Naive thymus-derived CD4-positive, alpha-beta T cell (primary cell): ENCODE measurements at places on chromosomes 3 and 15. TPM values are rescaled to one million over a fixed set of nuclear protein-coding genes. Genes with fewer than 3 reads are reported as not detected.

- peaks cover 5% of the 10 kb centered on the region for H3K36me3 ChIP-seq
- no peak for DNase-seq
- no peak overlapping the region for H3K4me3 ChIP-seq
- no peak overlapping the region for H3K27ac ChIP-seq
Measured at GRCh38 chr3:149174901-149175300, 45.5 kb downstream of the HPS3 start.

Gene MFSD1
- total RNA-seq = 34.7 and 41.1 TPM in 2 replicates

- no peak overlapping the region for H3K27ac ChIP-seq
- no peaks in the 10 kb centered on the region for H3K27me3 ChIP-seq
- H3K4me1 ChIP-seq = no peaks in the 10 kb centered on the region
- no peak overlapping the region for H3K4me3 ChIP-seq
- DNase-seq = no peak
Measured at GRCh38 chr15:95091444-95091843, 860.1 kb downstream of the MCTP2 start.

DNA sequence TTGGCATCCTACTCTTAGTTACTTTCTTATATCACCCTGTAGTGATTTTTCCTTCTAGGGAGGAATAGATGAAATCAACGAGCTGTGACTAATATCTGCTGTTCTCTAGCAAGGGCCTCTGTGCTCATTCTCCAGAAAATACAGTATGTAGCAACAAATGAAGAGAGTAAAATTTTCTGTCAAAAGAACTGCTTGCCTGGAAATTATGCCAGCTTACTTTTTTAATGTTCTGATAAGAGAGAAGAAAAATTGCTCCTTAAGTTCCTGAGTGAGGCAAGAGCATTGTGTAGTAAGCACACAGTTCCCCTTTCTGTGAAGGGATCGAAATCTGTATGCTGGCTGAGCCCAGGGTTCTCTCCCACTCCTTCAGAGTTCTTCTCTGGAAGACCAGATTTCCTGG is 51.4 kb upstream of the GK5 start:
- no peaks in the 10 kb centered on the region for H3K27me3 ChIP-seq
- H3K27ac ChIP-seq = no peak overlapping the region
- H3K4me3 ChIP-seq = no peak overlapping the region

GRCh38 chr15:93028111-93028631 is 60.8 kb downstream of the RGMA start:
- H3K4me3 ChIP-seq = no peak overlapping the region
- no peaks in the 10 kb centered on the region for H3K27me3 ChIP-seq
- H3K36me3 ChIP-seq = peaks cover 36% of the 10 kb centered on the region
- peaks cover 11% of the 10 kb centered on the region for H3K4me1 ChIP-seq

GRCh38 chr3:189635339-189635738 is 4.2 kb downstream of the TP63 start:
- H3K4me1 ChIP-seq = no peaks in the 10 kb centered on the region
- H3K4me3 ChIP-seq = no peak overlapping the region
- H3K36me3 ChIP-seq = no peaks in the 10 kb centered on the region

Gene HIGD1A
- total RNA-seq = 19.0 TPM

DNA sequence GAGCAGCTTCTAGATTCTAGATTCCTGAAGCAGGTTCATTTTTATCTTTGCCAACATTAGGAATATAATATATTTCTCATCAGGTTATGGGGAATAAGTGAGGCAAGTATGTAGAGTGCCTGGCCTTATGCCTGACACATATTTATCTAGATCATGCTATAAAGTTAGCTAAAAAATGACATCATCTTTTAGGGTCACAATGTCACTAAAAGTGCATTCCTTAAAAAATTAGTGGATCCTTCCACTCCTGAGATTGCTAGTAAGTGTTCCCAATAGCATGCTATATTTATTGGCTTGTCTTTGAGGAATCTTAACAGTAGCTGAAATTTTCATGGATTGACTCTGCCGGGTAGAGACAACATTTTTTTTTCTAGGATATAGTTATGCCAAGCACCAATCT is 305.9 kb upstream of the TMCO5A start:
- H3K27me3 ChIP-seq = no peaks in the 10 kb centered on the region
- no peak for DNase-seq
- no peak overlapping the region for H3K27ac ChIP-seq
- no peaks in the 10 kb centered on the region for H3K36me3 ChIP-seq
- no peak overlapping the region for H3K4me3 ChIP-seq

Gene ATP10A
- total RNA-seq = 67.8 and 71.2 TPM in 2 replicates

- H3K27me3 ChIP-seq = no peaks in the 10 kb centered on the region
- H3K4me3 ChIP-seq = no peak overlapping the region
- DNase-seq = no peak
- no peaks in the 10 kb centered on the region for H3K4me1 ChIP-seq
- no peak overlapping the region for H3K27ac ChIP-seq
- H3K36me3 ChIP-seq = no peaks in the 10 kb centered on the region
Measured at GRCh38 chr3:152040319-152040718, 166.9 kb downstream of the SUCNR1 start.

Gene GASK1A
- not detected in 2 replicates for total RNA-seq

DNA sequence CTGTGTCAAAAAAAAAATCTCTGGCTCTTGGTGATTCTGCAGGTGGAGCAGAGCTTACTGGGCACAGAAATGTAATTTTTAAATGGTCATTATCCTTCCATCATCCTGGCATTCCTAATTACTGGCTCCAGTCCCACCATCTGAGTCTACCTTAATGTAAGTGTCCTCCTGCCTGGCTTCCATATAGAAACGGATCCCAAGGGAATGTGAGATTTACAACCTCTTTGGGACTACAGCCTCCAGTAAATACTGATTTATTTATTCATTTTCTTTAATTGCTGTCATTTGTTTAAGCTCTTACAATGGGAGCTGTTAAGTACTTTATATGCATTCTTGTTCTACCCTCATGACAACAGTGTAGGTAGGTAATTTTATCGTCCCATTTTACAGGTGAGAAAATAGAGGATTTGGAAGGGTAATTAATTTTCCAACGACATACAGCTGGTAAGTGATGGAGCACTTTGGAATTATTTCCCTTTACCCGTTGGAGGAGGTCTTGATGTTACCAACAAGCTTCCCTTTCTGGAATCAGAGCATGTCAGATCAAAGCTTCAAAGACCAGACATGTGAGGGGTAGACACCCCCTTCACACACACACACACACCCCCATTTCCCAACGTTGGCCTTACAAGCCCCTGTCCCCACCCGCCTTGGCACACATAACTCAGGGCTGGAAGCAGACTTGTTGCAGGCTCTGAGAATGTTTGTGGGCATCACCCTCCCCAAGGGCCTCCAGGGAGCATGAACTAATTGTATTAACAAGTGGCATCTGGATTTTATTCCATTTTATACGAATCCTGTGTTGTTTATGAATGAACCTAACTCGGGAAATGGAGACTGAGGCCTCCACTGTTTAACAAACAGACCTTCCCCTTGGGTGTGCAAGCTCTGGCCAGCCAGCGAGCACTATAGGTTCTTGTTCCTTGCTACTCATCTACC is 116.9 kb downstream of the ALDH1A2 start:
- no peaks in the 10 kb centered on the region for H3K4me1 ChIP-seq
- H3K36me3 ChIP-seq = no peaks in the 10 kb centered on the region
- no peak overlapping the region for H3K4me3 ChIP-seq
- DNase-seq = no peak

GRCh38 chr15:36449662-36450145 is 129.7 kb upstream of the CDIN1 start:
- no peak for DNase-seq
- H3K27ac ChIP-seq = no peak overlapping the region
- no peaks in the 10 kb centered on the region for H3K36me3 ChIP-seq
- no peaks in the 10 kb centered on the region for H3K4me1 ChIP-seq
- H3K4me3 ChIP-seq = no peak overlapping the region

Gene CYP11A1
- total RNA-seq = not detected

Gene POC1A
- 1.3 TPM for total RNA-seq

GRCh38 chr3:25064681-25065080 is 363.4 kb upstream of the RARB start:
- DNase-seq = no peak
- H3K27me3 ChIP-seq = no peaks in the 10 kb centered on the region
- H3K4me3 ChIP-seq = no peak overlapping the region

Gene PGBD4
- 3.5 TPM for total RNA-seq

Gene APBA2
- 110 TPM for total RNA-seq

DNA sequence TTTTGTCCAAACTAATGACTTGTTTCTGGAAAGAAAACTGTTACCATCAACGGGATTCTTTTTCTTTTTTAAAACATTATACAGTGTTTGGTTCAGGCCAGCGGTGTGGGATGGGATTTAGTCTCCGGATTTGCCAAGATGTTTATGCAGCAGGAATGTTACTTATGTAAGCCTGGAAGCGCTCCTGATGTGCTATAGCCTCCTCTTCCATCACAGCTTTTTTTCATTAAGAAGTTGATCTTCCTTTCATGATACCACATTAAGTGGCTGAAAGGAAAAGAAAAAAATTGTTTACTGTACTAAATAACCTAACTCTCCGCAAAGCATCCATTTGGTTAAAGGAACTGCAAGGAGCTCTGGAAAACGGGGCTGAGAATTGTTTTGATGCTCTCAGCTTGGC is 120.5 kb upstream of the ALDH1A3 start:
- no peaks in the 10 kb centered on the region for H3K4me1 ChIP-seq
- no peak for DNase-seq
- H3K36me3 ChIP-seq = no peaks in the 10 kb centered on the region
- no peak overlapping the region for H3K27ac ChIP-seq
- peaks cover 6% of the 10 kb centered on the region for H3K27me3 ChIP-seq
- H3K4me3 ChIP-seq = no peak overlapping the region

- H3K4me1 ChIP-seq = no peaks in the 10 kb centered on the region
- H3K36me3 ChIP-seq = peaks cover 77% of the 10 kb centered on the region
- no peak for DNase-seq
- no peak overlapping the region for H3K4me3 ChIP-seq
Measured at GRCh38 chr3:126439346-126439967, 36.2 kb downstream of the ZXDC start.

DNA sequence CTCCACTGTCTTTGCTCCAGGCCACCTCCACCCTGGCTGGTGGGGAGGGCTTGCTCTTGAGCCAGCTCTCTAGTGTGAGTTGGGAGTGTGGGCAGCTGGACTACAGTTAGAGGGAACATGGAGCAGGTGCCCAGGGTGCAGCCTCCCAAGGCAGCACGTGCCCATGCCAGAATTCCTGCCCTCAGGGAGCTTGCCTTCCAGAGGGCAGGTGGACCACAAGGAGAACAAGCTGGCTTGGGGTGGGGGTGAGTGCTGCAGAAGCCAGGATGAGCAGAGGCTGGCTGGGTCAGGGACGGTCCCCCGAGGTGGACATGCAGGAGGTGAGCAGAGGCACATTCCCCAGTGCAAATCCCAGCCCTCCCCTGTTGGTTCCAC is 89.5 kb downstream of the VGLL4 start:
- no peak overlapping the region for H3K4me3 ChIP-seq
- H3K4me1 ChIP-seq = no peaks in the 10 kb centered on the region
- no peak overlapping the region for H3K27ac ChIP-seq

DNA sequence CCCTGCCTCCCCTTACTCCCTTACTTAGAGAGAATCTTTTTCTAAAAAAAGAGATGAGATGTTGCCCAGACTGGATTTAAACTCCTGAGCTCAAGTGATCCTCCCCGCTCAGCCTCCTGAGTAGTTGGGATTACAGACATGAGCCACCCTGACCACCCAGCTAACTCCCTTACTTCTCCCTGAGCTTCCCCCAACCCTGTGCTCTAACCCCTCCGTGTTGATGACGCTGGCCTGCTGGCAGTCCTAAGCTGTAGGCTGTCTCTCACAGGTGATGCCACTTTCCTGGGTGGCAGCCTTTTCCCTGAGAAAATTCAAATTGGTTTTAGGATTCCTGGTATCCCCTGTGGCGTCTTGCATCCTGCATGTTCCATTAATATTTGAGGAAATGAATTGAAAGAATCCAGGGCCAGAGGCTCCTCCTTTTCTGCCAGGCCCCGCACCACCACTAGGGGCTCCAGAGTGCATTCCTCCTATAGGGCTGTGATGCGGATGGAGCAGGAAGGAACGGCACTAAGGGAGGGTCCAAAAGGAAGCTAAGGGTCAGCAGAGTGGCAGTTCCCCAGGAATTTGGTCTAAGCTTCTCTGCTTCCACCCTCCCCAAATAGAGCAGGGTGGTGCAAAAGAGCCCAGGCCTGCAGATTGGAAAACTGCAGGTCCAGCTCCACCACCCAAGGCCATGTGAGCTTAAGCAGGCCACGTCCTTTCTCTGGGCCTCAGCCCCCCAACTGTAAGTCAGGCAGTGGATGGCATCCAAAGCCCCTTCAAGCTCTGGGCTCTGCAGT is 101.1 kb downstream of the DAPK2 start:
- no peaks in the 10 kb centered on the region for H3K27me3 ChIP-seq
- peaks cover 6% of the 10 kb centered on the region for H3K4me1 ChIP-seq
- H3K36me3 ChIP-seq = no peaks in the 10 kb centered on the region
- no peak overlapping the region for H3K4me3 ChIP-seq

Gene CLCN2
- total RNA-seq = 3.5 and 4.0 TPM in 2 replicates

GRCh38 chr3:195101001-195101583 is 169.9 kb downstream of the XXYLT1 start:
- H3K4me3 ChIP-seq = no peak overlapping the region
- H3K27me3 ChIP-seq = no peaks in the 10 kb centered on the region

DNA sequence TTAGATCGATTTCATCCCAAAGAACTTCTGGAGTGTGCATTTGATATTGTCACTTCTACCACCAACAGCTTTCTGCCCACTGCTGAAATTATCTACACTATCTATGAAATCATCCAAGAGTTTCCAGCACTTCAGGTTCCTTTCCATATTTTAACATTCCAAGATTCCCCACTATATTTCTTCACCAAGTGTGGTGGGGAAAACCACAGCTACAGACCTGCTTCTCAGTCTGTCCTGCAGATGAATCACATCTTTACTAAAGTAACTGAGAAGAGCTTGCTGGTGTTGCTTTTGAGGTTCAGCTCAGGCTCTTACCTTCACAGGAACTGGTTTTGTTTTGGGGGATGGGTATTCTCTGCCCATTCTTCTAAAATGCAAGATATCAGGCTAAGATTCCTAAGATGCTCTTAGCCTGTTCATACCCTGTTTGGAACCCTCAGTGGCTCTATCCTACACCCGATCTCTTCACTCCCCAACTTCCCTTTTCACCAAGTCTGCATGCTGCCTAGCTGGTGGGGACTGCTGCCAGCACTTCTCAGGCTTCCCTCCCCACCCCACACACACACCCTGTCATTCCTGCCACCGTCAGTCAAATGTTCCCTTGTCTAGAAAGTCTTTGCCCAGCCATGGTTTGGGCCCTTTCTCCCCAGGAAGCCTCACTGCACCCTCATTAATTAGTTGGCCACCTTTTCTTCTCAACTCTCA is 30.8 kb downstream of the SRP14 start:
- no peak overlapping the region for H3K4me3 ChIP-seq
- no peaks in the 10 kb centered on the region for H3K27me3 ChIP-seq
- H3K27ac ChIP-seq = no peak overlapping the region
- no peak for DNase-seq
- no peaks in the 10 kb centered on the region for H3K36me3 ChIP-seq

Gene GOLGA6A
- total RNA-seq = not detected in 2 replicates

Gene SATB1
- 395 TPM for total RNA-seq
